NCI-H2029 treated with DMSO at 0.1 percent for 48 hours (cell line): ENCODE measurements at places on chromosomes 12 and 14.

DNA sequence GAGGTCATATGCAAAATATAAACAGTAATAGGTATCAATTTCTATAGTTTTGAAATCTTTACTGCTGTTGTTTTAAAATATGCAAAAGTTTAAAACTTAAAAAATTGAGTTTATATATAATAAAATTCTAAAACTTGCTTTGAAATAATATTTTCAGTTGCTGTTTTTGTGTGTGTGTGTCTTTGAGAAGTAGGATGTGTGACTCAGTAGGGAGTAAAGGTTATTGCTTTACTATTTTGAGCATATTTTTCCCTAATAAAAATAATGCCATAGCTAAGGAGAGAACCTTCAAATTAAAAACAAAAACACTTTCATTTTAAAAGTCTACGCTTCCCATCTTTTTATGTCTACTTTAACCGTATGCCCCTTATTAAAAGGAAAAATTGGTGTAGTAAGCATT is 238.1 kb downstream of the FBXL14 start:
- DNase-seq = no peak

DNA sequence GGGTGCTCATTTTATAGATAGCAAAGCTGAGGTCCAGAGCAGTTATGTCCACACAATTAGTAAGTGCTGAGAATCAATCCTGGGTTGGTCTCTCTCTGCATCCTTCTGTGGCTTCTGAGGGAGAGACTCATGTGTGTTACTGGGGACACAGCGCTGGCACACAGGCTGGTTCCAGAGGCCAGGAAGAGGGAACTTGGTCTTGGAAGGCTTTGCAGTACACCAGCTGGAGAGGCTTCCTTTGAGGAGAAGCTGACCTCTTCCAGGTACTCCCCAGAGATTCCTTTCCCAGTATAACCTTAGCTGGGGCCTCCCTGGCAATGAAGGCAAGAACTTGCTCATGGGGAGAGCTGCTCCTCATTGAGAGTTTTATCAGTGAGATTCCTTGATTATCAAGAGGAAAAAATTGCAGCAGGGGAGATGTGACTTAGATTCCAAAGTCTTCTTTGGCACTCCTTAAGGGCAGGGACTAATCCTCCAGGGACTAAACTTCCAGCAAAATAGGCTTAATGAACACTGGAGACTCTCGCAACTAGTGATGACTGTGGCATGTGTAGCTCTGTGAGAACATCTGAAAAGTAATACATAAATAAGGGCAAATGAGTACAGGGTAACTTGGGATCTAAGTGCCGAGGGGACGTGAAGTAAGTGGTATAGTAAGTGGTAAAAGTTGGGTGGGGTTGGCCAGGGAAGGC is 13.9 kb upstream of the KRT80 start:
- DNase-seq = no peak

GRCh38 chr12:44874981-44875416 is 1.1 kb downstream of the NELL2 start:
- DNase-seq = no peak

DNA sequence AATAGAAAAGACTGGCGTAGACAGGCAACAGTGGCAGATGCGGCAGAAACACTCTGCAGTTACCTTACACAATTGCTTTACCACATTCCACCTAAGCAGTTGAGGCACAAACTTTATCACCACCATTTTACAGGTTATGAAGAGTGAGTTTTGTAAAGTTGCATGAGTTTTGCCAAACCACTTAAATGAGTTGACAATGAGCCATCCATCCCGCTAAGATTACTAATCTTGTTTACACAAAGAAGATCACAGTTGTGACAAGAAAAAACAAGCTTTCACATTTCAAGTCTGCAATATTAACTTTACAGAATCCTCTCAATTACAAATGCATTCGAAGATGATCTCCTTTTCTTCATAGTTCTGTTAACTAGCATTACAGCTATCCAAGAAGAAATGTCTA is 1.8 kb downstream of the TMCC3 start:
- DNase-seq = no peak

- DNase-seq = no peak
Observed at GRCh38 chr12:105384220-105384619, 53.7 kb downstream of the C12orf75 start.

DNA sequence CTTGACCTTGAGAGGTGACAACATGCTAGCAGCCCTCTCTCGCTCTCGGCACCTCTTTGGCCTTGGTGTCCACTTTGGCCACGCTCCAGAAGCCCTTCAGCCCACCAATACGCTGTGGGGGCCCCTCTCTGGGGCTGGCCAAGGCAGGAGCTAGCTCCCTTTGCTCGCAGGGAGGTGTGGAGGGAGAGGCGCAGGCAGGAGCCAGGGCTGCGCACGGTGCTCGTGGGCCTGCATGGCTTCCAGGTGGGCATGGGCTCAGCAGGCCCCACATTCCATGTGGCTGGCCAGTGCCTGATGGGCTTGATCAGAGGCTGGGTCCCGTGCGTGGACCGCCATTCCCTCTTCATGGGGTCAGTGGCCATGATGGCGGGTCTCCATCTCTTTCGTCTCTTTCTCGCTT is 1237.0 kb upstream of the USP15 start:
- no peak for DNase-seq

- DNase-seq = no peak
Observed at GRCh38 chr12:58268069-58268468, 326.7 kb downstream of the ATP23 start.

- no peak for DNase-seq
Observed at GRCh38 chr12:13875744-13876143, 105.7 kb downstream of the GRIN2B start.

DNA sequence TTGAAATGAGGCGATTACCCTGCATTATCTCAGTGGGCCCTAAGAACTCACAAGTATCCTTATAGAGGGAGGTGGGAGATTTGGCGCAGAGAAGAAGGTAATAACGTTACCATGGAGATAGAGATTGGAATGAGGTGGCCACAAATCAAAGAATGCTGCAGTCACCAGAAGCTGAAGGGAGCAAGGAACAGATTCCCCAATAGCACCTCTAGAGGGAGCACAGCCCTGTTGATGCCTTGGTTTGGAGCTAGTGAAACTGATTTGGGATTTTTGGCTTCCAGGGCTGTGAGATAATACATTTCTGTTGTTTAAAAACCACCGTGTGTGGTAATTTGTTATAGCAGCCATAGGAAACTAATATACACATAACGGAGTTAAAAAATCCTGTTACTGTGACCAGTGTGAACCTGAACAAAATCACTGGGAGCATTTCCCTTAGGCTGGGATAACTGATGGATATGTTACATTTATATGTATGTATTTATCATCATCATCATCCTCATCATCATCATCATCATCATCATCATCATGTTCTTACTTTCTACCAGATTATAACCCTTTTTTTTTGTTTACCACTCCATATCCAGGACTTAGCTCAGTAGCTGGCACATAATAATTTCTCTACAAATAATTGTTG is 100.3 kb downstream of the LIN7A start:
- no peak for DNase-seq

- no peak for DNase-seq
Observed at GRCh38 chr14:58821421-58821820, 183.7 kb downstream of the DACT1 start.

DNA sequence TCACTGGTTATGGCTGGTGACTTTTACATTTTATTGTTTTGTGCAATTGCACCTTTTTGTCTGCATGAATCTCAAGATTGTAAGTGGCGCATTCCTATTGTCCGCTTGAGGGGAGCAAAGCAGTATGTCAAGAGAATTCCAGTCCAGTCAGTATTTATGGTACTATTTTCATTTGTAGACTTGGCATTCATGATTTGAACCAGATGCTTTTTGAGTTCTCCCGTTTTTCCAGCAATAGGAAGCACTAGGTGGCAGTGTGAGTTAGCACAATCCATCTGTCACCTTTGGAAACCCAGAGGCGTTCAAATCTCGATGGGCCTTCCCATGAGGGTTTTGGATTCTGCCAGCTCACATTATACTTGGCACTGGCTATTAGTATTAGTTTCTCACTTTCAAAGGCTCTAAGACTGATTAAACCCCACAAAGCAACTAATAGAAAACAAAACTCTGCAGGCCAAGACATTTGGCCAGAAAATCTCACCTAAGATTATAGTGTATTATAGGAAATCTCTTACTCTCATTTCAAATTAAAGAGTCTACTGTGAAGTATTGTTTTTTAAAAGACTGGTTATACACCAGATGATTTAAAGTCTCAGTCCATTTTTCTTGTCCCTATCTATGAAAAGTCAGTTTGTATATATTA is 2.2 kb downstream of the DACT1 start:
- DNase-seq = peak; percentile 61

DNA sequence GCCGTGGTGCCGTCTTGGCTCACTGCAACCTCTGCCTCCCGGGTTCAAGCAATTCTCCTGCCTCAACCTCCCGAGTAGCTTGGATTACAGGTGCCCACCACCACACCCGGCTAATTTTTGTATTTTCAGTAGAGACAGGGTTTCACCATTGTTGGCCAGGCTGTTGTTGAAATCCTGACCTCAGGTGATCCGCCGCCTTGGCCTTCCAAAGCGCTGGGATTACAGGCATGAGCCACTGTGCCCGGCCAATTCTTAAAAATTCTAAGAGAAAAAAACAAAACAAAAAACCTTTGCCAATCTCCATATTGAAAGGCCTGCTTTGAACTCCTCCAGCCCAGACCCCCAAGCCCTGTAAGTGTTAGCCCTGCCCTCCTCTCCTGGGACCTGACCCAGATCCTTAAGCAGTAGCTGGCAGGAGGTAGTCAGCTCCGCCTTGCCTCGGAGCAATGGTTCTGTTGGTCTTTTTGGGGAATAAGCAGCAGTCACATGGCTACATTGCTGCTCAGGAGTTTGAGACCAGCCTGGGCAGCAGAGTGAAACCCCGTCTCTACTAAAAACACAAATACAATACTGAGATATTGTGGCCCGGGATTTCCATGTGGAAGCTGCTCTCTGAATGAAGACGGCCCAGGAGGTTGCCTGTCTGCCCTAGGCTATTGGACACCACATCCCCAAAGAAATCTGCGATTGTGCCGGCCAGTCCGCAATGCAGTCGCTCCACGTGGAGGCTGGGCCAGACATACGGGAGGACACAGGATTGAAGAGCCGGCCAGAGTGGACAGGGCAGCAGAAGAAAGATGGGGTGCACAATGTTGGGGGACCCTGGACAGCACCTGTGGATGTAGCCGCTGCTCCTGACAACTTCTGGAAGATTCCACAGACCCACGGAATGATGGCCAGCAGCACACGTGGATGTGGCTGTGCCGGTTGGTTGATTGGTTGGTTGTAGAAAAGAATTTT is 28.8 kb upstream of the BEGAIN start:
- DNase-seq = no peak
